Breast epithelium (tissue), 4 donors: ENCODE measurements at places on chromosomes 2 and 18. TPM values are rescaled to one million over a fixed set of nuclear protein-coding genes. Genes with fewer than 3 reads are reported as not detected.

The MAP4K4 gene
- 89.1 TPM for total RNA-seq

- DNase-seq = no peak
Measured at GRCh38 chr2:177029901-177030300, 182.7 kb upstream of the HNRNPA3 start.

- DNase-seq = no peak
Measured at GRCh38 chr2:161416708-161417437, 776 bp downstream of the TBR1 start.

DNA sequence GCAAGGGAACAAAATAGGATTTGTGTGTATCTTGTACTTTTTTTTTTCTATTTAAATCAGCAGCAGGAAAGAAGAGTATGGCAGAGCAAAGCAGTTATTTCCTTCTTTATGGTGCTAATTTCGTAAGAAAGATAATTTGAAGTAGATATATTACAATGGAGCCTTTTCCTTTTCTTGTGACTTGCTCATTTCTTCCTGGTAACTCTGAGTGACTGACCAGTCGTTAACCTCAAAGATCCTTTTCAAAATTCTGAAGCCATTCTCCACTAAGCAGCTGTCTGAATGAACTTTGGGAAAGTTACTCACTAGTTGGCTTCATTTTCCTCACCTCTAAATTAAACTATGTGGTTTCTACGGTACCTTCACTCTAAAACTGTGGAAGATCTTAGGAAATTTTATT is 24.6 kb downstream of the AFTPH start:
- DNase-seq = no peak

The GCKR gene
- not detected for total RNA-seq
